ENCODE measurements at places on chromosomes 16 and 17.

DNA sequence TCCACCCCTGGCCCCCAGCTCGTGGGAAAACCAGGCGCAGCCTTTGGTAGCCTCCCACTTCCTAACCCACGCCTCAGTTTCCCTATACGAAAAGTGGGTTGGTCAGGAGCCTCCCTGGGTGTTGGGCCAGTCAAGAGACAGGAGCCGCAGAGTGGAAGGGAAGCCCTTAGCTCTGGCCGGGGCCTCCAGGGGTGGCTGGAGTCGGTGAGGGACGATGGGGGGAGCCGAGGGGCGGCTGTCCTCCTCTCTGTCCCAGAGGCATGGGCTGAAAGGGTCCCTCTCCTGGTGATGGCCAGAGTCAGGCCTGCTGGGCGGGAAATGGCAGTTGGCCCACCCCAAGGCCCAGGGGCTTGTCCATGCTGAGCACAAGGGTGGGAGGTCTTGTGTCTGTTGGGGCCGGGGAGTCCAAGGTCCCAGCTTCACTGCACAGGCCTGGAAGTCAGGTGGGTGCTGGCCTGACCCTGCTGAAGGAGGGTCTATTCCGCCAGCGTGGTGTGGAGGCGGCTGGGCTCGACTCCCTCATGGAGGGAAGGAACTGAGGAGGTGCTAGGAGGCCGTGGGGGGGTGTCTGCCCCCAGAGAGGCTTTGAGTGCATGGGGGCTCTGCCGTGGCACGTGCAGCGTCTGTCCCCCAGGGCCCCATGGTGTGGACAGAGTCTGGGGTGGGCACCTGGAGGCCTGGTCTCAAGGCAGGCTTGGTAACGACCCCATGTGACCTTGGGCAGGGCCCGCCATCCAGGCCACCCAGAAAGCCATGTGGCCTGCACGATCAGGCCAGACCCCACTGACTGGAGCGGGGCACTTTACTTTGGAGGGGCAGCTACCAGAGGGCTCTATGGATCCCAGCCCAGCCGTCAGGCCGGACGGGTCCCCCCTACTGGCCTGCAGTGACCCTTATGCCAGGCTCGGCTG, 1.1 kb downstream of the SLC16A3 start:
- DNase-seq: no peak

DNA sequence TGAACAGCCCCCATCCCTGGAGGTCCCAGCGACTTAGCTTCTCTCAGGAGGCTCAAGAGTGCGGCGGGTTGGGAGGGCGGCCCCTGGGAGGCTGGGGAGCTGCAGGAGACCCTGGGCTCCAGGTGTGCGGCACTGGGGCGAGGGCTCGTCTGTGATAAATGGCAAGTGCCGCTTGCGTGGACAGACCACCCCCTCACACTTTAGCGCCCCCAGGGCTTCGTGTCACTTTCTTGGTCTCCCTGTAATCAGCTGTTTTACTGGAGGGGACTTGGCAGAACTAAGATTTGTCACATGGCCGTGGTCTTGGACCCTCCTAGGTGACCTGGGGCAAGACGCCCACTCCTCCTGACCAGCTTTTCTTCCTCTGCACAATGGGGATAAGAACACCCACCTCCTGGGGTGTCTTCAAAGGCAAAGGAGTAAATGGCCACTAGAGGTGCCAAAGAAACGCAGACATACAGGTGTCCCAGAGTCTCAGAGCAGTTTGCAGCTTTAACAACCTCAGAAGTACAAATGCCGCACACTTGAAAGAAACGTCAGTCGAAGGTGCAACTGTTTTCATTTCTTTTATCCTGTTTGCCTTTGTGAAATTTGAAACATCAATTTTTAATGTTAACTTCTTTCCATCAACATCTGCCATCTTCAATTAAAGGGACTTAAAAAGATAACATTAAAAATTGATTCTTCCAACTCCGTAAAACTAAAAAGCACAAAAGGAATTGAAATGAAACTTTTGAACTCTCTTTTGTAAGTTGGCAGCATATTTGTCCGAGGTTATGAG, 946 bp downstream of the OSGIN1 start:
- no peak for DNase-seq

GRCh38 chr16:14007450-14007849, 63.7 kb upstream of the MRTFB start:
- DNase-seq: no peak

- no peak for DNase-seq
Observed at GRCh38 chr17:68288375-68288774, 2.6 kb downstream of the SLC16A6 start.

GRCh38 chr17:38571833-38572668, 33.7 kb downstream of the SRCIN1 start:
- no peak for DNase-seq

DNA sequence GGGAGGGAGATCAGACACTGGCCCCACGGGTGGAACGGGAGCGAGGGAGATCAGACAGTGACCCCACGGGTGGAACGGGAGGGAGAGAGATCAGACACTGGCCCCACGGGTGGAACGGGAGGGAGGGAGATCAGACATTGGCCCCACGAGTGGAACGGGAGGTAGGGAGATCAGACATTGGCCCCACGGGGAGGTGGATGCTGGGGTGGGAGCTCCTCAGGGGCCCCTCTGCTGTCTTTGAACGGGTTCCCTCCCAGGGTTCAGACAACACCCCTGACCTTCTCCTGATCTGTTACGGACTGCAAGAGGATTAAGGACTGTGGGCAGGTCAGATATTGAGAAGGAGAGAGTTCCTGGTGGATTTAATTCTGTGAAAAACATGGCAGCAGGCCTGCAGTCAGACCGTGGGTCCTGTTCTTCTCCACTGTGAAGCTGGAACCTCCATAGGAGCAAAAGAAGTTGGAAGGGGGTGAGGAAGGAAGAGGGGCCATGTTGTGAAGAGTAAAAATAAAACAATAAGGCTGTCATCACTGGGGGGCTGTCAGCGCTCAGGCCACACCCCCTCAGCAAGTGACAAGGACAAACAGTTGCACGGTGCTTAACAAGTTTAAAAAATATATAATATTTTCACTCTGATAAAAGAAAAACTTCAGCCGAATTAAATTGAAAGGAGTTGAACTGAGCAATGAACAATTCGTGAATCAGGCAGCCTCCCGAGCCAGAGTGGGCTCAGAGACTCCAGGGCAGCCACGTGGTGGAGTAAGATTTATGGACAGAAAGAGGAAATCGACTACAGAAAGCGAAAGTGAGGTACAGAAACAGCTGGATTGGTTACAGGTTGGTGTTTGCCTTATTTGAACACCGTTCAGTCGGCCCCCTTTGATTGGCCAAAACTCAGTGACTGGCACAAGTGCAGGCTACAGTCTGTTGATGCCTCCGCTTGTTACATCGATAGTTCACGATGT, 348.7 kb upstream of the TNRC6C start:
- DNase-seq: no peak

DNA sequence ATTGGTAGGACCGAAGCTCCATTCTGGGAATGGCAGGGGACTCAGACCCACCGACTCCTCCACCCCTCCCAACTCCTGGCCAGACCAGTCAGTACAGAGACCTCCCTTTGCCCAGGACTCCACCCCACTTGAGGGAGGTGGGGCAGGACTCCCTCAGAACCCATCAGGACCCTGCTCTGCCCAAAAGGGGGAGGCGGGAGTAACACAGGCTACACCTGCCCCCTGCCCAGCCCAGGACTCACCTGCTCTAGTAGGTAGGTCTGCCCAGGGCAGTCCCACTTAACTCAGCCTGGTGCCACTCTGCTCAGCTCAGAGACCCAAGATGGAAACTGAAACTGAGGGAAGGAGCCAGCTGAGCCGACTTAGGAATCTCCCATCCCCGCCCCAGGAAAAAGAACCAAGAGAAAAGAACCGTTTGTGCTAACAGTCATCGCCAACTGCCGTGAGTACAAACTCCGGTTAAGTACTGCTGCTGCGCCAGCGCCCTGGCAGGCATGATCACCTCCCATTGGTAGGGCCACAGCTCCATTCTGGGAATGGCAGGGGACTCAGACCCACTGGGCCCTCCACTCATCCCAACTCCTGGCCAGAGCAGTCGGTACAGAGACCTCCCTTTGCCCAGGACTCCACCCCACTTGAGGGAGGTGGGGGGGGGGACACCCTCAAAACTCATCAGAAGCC, 503 bp downstream of the DHX58 start:
- DNase-seq: no peak

- no peak for DNase-seq
Observed at GRCh38 chr17:63075969-63076368, 109.9 kb downstream of the TANC2 start.

Data from cerebellar nuclear complex (tissue), 1 donor.